ENCODE measurements at places on chromosomes 6 and 20.

GRCh38 chr20:39944861-39945260 lies 744.2 kb downstream of the MAFB start:
- no peaks in the 10 kb centered on the region for H3K36me3 ChIP-seq
- H3K27me3 ChIP-seq, result no peaks in the 10 kb centered on the region
- H3K4me1 ChIP-seq, result no peaks in the 10 kb centered on the region
- DNase-seq, result no peak
- no peak overlapping the region for H3K27ac ChIP-seq
- no peak overlapping the region for H3K4me3 ChIP-seq

DNA sequence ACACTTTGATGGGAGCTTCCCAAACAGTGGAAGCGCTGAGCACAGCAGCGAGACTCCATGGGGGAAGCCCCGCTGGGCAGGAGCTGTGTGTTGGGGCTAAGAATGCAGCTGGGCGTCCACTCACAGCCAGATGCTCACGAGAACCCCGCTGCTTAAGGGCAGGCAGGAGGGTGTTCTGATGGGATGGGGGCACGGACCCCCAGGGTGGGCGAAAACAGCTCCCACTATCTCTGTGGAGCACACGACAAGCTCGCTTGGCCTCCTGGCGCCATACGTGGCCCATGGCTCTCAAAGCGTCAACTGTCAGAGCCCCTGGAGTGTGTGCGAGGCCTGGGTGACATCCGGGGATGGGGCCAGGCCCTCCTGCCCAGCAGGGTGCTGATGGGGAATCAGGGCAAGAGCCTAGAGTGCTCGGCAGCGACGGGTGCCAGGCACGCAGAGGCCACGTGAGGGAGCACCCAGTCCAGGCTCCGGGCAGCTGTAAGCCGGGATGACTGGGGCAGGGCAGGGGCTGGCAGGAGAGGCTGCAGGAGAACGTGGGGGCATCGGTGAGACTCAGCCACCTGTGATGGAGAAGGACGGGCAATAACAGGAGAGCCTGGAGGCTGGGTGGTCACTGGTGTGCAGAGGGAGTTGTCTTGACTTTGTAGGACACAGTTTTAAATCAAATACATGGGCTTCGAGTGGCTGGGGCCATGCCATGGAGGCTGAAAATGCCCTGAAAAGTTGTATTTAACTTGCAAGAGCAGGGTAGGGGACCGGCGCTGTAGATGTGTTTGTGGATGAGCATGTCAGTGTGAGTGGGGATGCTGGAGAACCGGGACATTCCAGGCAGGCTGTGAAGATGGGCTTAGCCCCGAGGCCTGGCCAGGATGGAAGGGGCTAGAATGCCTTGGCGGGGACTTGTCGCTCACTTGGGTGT lies 27.3 kb downstream of the PYGB start:
- no peak for DNase-seq
- no peak overlapping the region for H3K4me3 ChIP-seq
- H3K4me1 ChIP-seq, result no peaks in the 10 kb centered on the region
- no peak overlapping the region for H3K27ac ChIP-seq

DNA sequence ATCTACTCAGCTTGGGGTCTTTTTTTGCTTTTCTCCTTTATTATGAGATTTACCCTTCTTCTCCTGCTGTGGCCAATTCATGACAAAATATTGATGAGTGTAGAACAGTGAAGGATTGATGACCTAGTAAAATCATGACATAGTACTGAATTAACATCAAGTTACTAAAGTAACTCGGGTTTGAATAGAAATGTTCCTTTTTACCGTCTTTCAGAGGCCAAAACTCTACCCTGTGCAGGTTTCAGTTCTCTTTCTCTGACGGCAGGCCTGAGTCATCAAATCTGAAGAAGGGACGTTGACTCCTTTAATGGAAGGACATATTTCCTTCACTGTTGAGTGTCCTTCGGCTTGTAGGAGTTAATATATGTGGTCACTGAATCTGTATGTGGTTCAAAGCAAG lies 80.7 kb downstream of the RREB1 start:
- DNase-seq, result no peak
- H3K27ac ChIP-seq, result no peak overlapping the region
- H3K4me1 ChIP-seq, result no peaks in the 10 kb centered on the region
- H3K4me3 ChIP-seq, result no peak overlapping the region
- no peaks in the 10 kb centered on the region for H3K27me3 ChIP-seq
- H3K36me3 ChIP-seq, result peaks cover 11% of the 10 kb centered on the region

- H3K27ac ChIP-seq, result no peak overlapping the region
- no peaks in the 10 kb centered on the region for H3K36me3 ChIP-seq
- DNase-seq, result no peak
- no peaks in the 10 kb centered on the region for H3K4me1 ChIP-seq
- no peak overlapping the region for H3K4me3 ChIP-seq
These were observed 76.2 kb upstream of the BCLAF1 start for GRCh38 chr6:136365776-136366354.

GRCh38 chr6:44730771-44731391 lies 343.4 kb downstream of the CDC5L start:
- no peaks in the 10 kb centered on the region for H3K4me1 ChIP-seq
- no peaks in the 10 kb centered on the region for H3K36me3 ChIP-seq
- no peak overlapping the region for H3K27ac ChIP-seq
- H3K27me3 ChIP-seq, result peaks cover 3% of the 10 kb centered on the region
- DNase-seq, result peak; percentile 79
- H3K4me3 ChIP-seq, result no peak overlapping the region

DNA sequence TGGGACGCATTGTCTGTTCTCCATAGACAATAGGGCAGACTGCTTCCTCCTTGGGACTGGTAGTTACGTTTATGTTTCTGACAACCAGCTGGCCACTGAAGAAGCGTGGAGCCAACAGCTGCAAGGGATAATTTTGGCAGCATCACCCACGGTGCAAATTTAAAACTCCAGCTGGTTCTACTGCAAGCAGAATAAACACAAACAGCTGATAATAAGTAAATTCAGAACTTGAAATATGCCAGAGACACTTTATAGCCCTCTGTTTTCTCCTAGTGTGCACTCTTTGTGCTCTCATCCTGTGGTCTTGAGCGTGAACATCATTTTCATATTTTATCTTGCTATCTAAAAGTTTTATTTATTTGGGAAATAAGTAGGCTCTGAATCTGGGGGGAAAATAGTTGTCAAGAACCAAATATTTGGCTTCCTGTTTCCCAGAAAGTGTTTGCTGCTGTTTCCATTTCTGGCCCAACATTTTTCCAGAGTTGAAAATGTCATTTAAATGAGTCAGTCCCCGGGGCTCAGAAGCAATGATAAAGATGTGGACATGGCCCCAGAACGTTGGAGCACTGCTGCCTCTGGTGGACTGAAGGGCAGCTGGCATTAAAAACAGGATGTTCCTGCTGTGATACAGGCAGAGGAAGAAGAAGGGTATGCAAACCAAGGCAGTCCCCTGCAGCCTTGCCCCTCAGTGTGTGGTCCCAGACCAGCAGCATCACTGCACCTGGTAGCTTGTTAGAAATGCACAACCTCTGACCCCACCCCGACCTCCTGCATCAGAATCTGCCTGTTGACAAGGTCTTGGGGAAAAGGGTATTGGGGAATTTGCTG lies 12.5 kb upstream of the THBD start:
- DNase-seq, result peak; percentile 81
- no peaks in the 10 kb centered on the region for H3K36me3 ChIP-seq
- H3K27ac ChIP-seq, result peak overlapping the region; percentile 46
- peaks cover 2% of the 10 kb centered on the region for H3K27me3 ChIP-seq

- no peaks in the 10 kb centered on the region for H3K27me3 ChIP-seq
- no peak for DNase-seq
- H3K4me3 ChIP-seq, result no peak overlapping the region
- no peaks in the 10 kb centered on the region for H3K36me3 ChIP-seq
- no peak overlapping the region for H3K27ac ChIP-seq
- no peaks in the 10 kb centered on the region for H3K4me1 ChIP-seq
These were observed 14.5 kb downstream of the PREP start for GRCh38 chr6:105388392-105388791.

DNA sequence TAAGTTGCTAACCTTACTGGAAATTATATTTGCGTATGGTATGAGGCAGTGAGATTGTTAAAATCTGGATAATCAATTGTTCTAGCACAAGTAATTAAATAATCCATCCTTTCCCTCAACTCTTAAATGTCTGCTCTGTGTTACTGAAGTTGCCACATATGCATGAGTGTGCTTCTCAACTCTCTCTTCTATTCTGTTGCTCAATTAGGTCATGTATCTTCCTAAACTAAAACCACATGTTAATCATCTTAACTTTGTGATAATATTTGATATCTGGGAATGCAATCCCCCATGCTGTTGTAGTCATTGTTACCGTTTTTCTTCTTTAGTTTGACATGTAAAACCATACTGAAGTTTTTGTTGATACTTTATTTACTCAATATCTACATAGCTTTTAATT lies 63.5 kb upstream of the STMND1 start:
- no peaks in the 10 kb centered on the region for H3K36me3 ChIP-seq
- no peak for DNase-seq
- peaks cover 10% of the 10 kb centered on the region for H3K4me1 ChIP-seq
- no peak overlapping the region for H3K4me3 ChIP-seq

DNA sequence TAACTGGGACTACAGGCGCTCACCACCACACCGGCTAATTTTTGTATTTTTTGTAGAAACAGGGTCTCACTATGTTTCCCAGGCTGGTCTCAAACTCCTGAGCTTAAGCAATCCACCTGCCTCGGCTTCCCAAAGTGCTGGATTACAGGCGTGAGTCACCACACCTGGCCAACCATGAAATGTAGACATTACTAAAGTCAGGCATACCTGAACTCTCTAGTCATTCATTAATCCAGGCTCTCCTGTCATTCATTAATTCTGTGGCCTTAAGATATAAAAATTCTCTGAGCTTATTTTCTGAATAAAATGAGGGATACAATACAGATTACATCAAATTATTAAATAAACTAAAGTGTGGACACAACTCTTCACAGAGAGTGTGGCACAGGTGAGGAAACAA lies 159.7 kb downstream of the GMDS start:
- no peak overlapping the region for H3K4me3 ChIP-seq
- no peak for DNase-seq
- no peak overlapping the region for H3K27ac ChIP-seq
- no peaks in the 10 kb centered on the region for H3K4me1 ChIP-seq

DNA sequence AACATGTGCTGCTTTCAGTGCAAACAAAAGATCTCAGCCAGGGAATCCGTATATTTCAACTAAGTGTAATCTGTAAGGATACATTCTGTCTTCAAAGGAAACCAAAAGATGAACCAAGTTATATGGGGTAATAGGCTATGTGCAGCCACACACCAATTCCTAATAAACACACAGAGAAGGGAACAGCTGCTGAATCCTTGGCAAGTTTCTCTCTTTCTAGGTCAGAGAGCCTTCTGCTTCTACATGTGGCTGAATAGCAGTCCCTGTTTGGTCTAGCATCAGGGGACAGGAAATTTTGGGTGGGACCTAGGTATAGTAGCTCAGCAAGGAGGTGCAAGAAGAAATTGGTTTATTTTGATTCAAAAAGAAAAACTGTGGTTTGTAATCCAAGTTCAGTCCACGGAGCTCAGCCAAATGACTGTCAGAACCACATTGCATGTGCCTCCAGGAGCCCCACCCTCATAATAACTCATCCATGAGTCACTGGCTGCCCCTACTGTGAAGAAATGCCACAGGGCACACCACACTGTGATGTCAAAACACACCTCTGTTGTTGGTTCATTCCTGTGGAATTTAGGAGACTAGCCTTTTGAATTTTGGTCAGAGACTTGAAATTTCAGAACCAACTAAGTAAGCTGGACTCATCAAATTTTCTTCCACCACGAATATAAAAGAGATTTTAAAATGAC lies 21.1 kb downstream of the SPTLC3 start:
- no peaks in the 10 kb centered on the region for H3K27me3 ChIP-seq
- no peak overlapping the region for H3K4me3 ChIP-seq
- no peaks in the 10 kb centered on the region for H3K36me3 ChIP-seq

DNA sequence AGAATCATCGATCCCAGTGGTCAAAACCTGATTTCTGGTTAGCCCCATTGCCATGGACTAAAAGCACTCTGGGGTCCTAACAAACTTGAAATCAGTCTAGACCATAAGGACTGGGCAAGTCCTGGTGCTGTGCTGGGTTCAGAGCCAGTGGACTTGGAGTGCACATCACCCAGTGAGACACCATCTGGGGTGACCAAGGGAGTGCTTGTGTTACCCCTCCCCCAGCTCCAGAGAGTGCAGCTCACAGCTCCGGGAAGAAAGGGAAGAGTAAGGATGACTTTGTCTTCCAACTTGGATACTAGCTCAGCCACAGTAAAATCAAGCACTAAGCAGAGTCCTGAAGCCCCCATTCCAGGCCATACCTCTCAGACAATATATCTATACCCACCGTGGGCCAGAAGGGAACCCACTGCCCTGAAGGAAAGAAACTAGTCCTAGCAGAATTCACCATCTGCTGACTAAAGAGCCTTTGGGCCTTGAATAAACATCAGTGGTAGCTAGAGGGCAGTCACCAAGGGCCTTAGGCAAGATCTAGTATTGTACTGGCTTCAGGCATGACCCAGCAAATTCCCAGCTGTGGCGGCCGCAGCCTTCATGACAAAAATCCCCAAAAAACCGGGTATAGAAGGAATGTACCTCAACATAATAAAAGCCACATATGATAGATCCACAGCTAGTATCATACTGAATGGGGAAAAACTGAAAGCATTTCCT lies 153.5 kb upstream of the OGFRL1 start:
- no peaks in the 10 kb centered on the region for H3K4me1 ChIP-seq
- H3K27me3 ChIP-seq, result peaks cover 2% of the 10 kb centered on the region
- no peak overlapping the region for H3K4me3 ChIP-seq
- H3K27ac ChIP-seq, result no peak overlapping the region
- DNase-seq, result no peak

GRCh38 chr6:16974387-16974673 lies 127.5 kb upstream of the STMND1 start:
- H3K27me3 ChIP-seq, result peaks cover 3% of the 10 kb centered on the region
- no peaks in the 10 kb centered on the region for H3K36me3 ChIP-seq
- peaks cover 9% of the 10 kb centered on the region for H3K4me1 ChIP-seq
- no peak for DNase-seq
- no peak overlapping the region for H3K4me3 ChIP-seq
- H3K27ac ChIP-seq, result no peak overlapping the region

GRCh38 chr20:47468290-47469050 lies 33.2 kb upstream of the NCOA3 start:
- no peak overlapping the region for H3K4me3 ChIP-seq
- no peaks in the 10 kb centered on the region for H3K27me3 ChIP-seq
- H3K36me3 ChIP-seq, result no peaks in the 10 kb centered on the region
- peaks cover 8% of the 10 kb centered on the region for H3K4me1 ChIP-seq
- DNase-seq, result peak; percentile 7
